ENCODE measurements at places on chromosomes 3 and 15. TPM values are rescaled to one million over a fixed set of nuclear protein-coding genes. Genes with fewer than 3 reads are reported as not detected.
A peak's percentile ranks its signal among the peaks of the same experiment; 100 is the strongest.

The CHL1 gene
- 2.6 TPM for total RNA-seq

The MASP1 gene
- total RNA-seq, result 25.3 TPM

The MUSTN1 gene
- total RNA-seq, result 35.2 TPM

- DNase-seq, result no peak
Observed at GRCh38 chr3:58356054-58356453, 23.4 kb downstream of the PXK start.

The FANCD2OS gene
- not detected for total RNA-seq

- peak; percentile 65 for DNase-seq
Observed at GRCh38 chr15:41989573-41990242, 17.4 kb upstream of the EHD4 start.

The CCDC39 gene
- 1.5 TPM for total RNA-seq

GRCh38 chr3:129197321-129197720 is 13.6 kb upstream of the CNBP start:
- no peak for DNase-seq

GRCh38 chr3:10169000-10169496 is 4.3 kb downstream of the IRAK2 start:
- DNase-seq, result no peak

The HYAL3 gene
- 3.3 TPM for total RNA-seq

DNA sequence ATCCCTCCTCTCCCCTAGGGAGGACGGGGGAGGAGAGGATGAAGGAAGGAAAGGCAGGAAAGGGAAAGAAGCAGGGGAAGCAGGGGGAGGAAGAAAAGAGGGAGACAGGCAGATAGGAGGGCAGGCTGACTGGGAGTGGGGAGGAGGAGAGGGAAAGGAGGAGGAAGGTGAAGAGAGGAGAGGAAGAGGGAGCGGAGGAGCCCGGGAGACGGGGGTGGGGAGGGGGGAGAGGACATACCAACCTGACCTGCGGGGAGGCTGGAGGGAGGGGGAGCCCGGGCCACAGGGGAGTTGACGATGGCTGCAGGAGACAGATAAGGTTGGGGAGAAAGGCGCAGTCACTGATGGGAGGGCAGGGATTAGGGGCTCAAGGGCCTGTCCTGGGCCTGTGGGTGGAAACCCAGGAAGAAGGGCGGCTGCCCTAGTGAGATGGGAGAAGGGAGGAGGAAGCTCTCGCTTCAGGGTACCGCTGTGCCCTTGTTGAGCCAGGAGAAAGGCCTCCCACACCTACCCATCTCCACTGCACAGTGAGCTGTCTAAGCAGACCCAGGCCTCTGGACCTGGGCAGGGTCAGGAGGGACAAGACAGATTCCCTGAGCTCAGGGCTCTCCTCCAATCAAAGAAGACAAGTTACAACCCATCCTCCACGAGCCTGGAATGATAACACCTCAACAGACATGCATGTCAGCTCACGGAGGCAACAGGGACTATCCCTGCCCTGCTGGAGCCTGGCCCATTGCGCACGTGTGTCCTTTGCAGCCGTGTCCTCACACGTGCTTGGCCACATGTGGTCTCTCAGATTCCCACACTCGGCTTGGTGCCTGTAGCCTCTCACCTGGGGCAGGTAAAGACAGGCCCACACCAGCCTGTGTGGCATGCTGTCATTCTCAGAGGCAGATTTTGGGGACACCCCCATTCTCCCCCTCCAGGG is 27.9 kb downstream of the C3orf18 start:
- no peak for DNase-seq

DNA sequence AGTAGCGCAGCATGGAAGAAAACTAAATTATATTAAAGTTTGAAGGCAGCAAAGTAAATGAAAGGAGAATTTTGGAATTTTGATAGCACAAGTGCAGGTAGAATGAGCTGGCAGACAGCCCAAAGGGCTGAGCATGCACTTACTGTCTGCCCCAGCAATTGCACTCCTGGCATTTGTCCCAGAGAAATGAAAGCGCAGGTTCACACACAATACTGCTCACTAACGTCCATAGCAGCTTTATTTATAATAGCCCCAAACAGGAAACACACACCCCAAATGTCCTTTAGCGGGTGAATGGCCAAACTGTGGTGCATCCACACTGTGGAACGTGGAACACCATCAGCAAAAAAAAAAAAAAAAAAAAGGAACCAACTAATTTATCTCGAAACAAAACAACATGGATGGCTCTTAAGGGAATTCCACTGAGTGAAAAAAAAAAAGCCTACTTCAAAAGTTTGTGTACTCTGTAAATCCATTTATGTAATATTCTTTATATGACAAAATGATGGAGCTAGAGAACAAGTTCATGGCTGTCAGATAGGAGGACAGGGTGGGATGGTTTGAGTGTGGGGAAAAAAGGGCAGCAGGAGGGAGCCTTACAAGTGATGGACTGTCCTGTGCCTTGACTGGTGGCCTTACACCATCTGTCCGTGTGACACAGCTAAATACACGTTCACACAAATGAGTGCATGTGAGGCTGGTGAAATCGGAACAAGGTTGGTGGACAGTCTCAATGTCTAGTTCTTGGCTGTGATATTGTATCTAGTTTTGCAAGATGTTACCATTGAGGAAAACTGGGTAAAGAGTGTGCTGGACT is 6.0 kb upstream of the TM2D3 start:
- DNase-seq, result peak; percentile 29

GRCh38 chr3:75237053-75237452 is 427.1 kb upstream of the FRG2C start:
- no peak for DNase-seq

GRCh38 chr15:88699861-88700260 is 61.0 kb downstream of the ISG20 start:
- no peak for DNase-seq

DNA sequence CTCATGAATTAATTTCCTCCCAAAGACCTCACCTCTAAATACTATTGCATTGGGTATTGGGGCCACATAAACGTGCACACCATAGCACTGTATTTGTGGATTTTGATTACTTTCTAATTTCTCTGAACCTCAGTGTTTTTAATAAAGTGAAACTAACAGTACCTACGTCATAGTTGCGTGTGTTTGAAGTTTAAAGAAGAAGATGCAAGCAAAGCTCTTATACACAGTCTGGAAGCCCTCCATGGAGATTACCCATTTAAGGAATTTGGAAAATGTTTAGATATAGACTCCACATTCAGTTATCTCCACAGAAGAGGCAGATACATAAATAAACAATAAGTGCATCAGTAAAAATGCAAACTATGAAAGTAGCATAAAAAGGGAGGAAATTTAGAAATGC is 581.1 kb upstream of the GBE1 start:
- no peak for DNase-seq

GRCh38 chr15:32718821-32719716 is 1.3 kb downstream of the GREM1 start:
- DNase-seq, result no peak

The TMEM40 gene
- total RNA-seq, result not detected

- DNase-seq, result no peak
Observed at GRCh38 chr3:60206206-60206605, 1045.0 kb downstream of the FHIT start.

DNA sequence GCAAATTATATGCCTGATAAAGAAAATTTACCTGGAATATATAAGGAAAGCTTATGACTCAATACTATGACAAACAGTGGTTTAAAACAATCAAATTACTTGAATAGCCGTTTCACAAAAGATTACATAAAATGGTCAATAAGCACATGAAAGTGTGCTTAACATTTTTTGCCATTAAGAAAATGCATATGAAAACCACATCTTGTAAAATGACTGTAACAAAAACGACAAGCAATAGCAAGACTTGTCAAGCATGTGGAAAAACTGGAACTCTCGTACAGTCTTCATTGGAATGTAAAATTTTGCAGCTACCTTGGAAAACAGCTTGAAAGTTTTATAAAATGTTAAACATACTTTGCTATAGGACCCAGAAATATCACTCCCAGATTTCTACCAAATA is 1110.3 kb downstream of the NAALADL2 start:
- DNase-seq, result no peak

DNA sequence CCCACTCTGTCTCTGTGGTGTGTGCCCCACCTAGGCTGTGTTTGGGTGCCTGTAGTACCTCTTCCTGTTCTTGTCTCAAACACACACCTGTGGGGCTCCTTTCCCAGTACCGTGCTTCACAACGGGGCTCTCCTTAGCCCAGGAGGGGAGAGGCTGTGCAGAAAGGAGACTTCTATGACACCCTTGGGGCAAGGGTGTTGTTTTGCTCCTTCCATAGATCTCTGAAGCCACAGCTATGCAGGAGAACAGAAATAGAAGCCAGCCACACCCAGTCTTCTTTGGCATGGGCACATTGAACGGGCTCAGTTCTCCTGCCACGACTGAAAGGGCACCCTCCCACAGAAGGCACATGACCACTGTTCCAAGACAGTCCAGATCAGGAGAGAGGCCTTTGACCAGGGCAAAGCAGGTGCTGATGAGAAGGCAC is 74.3 kb downstream of the LIPC start:
- no peak for DNase-seq

GRCh38 chr3:139534992-139535879 is 4.3 kb downstream of the RBP1 start:
- peak; percentile 83 for DNase-seq

DNA sequence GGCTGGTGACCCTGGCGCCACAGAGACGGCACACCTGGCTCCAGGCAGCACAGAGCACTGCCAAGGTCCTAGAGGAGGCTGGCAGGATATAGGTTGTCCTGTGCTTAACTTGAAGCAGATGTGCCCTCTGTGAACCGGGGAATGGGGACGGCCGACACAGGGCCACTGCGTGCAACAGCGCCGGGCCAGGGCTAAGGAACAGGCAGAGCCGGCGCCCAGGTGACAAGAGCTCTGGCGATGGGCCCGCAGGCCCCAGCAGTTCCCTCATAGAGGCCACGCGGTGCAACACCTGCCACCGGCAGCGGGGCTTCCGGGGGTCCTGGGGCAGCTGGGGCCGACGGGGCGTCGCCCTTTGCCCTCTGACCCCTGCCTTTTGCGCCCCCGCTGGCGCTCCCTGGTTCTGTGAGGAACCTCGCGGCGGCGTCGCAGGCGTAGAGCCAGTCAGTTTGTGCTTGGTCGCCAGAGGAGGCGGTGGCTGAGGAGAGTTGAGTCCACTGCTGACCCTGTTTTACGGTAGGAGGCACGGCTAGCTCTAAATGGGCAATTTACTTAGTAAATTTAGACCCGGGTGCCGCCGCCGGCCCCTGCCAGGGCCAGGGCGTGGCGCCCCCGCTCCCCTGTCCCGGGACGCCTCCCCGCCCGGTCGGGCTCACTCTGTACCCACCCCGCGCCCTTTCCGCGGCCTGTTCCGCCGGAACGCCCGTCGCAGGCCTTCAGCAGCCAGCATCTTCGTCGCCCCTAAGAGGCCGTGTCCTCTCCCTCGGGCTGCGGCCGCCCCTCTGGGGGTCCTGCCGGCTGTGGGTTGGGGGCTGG is at the start of gene NPAP1:
Gene NPAP1, plus strand, starts transcription at position 444 of the 813 bp plus-strand sequence. Its CDS starts 93 bp downstream, at position 537.
- no peak for DNase-seq

GRCh38 chr15:40567111-40567510 is 2.0 kb upstream of the RPUSD2 start:
- DNase-seq, result no peak

DNA sequence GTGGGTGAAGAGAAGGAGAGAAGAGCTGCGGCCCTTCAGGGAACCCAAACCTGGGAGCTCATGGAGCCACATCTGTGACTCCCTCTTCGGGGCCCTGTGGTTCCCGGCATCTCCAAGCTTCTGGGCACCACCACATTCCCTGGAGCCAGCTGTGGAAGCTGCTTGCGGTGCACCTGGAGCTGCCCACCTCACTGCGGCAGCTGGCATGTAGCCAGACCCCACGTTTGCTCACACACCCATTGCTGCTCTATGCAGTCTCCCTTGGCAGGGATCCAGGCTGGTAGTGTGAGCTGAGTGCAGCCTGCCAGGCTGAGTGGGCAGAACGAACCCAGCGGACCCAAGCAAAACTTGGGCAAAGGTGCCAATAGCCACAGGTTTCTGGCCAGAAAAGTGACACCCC is 16.8 kb upstream of the PLA2G4E start:
- no peak for DNase-seq

DNA sequence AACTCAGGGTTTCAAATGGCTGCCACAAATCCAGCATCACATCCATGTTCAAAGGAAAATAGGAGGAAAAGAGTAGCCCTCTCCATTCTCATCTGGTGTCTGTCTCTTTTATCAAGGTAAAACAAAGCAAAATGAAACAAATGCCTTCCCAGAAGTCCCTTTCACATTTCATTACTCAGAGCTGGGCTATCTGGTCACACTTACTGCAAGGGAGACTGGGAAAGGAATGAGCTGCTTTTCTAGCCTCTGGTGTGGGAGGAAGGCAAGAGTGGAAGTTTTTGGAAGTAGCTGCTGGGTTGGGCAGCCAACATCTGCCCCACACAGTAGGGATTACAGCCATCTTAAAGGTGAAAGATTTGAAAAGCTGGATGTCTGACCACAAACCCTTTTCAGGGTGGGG is 51.8 kb downstream of the KLF15 start:
- no peak for DNase-seq

- DNase-seq, result no peak
Observed at GRCh38 chr15:56468401-56468800, 3.5 kb upstream of the MNS1 start.

GRCh38 chr15:91413142-91413541 is 313.1 kb downstream of the SV2B start:
- DNase-seq, result no peak

GRCh38 chr3:78614486-78614885 is 1153.3 kb downstream of the ROBO1 start:
- no peak for DNase-seq

GRCh38 chr3:139332092-139332491 is 11.7 kb upstream of the MRPS22 start:
- DNase-seq, result no peak

The CCR1 gene
- 0.77 TPM for total RNA-seq

GRCh38 chr3:27907929-27908328 is 185.8 kb upstream of the EOMES start:
- no peak for DNase-seq

GRCh38 chr3:138230525-138230924 is 43.4 kb downstream of the ARMC8 start:
- DNase-seq, result no peak

DNA sequence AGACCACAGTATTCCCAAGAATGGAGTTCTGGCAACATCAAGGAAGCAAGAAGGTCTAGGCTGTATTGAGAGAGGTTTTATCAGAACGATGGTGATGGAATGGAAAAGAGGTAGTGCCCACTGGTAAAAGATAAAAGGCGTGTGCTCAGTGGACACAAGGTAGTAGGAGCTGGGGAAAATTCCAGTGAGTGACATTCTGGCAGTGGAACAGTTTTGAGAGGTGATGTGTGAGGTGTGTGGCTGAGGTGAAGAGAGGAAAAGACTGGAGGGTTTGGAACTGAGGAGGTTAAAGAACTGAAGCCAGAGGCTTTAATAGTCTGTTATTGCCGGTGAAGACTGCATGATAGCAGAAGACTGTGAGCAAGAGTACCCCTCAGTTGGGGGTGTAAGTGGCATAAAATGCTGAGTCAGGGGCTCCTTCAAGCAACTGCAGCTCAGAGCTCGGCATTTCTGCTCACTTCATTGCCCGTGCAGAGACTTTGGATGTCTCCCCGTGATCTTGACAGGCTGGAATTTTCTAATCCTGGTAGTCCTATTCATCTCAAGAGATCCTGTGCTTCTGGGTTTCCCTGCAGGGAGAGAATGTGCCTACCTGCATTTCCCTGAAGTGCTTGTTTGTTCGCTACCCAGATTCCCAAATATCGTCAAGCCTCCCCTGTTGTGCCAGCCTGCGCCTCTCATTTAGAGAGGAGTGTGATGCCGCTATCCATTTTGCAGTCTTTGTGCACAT is 191.0 kb downstream of the SATB1 start:
- DNase-seq, result no peak

The ITPR1 gene
- 98.2 TPM for total RNA-seq
